Mucosa of gallbladder (tissue), 1 donor: ENCODE measurements at places on chromosomes 3 and 15. TPM values are rescaled to one million over a fixed set of nuclear protein-coding genes. Genes with fewer than 3 reads are reported as not detected.

DNA sequence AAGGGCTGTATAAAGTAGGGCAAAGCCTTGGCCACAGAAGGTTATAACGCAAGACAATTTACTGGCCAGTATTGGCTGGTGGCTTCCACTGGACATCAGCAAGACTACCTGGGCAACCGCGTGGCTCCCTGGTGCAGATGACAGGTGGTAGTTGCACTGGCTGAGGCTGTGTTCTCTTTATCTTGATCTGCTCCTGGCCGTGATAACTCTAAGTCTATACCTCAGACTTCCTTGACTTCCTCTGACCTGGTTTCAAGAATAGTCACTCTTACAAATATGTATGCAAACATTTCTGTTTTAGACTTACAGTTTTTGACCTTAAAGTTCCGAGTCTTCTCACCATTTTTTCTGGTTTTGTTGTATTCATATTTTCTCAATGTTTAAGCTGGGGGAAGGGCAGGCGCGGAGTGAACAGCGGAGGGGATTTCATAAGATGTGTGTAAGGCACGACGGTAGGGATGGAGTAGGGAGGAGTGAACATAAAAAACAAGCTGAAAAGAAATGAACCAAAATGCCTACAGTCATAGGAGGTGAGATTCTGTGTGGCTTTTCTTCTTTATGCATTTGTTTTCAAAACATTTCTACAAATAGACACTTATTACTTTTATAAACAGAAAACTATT, 15.2 kb upstream of the TMEM212 start:
- DNase-seq, result no peak

- DNase-seq, result no peak
Observed at GRCh38 chr3:22476976-22477375, 726.0 kb upstream of the ZNF385D start.

GRCh38 chr15:66847565-66847991, 145.5 kb downstream of the SMAD6 start:
- DNase-seq, result no peak

GRCh38 chr3:143586576-143586975, 261.7 kb downstream of the SLC9A9 start:
- DNase-seq, result peak; percentile 88

- no peak for DNase-seq
Observed at GRCh38 chr15:28289694-28290463, 32.1 kb downstream of the HERC2 start.

DNA sequence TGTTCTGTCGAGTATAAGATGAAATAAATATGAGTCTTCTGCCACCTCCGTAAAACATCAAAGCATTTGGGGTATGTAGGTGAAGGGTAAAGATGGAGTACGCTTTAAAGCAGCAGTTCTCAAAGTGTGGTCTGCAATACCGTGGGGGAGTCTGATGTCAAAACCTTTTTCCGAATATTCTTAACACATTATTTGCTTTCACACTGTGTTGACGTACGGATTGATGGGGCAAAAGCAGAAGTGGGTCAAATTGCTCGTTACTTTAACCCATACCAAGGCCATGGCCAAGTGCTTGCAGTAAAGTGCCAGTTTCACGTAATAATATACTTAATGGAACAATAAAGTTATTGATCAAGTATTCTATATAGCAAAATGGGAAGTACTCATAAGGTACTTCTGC, 36.3 kb downstream of the PAK2 start:
- no peak for DNase-seq

GRCh38 chr3:33092496-33093254, 4.3 kb downstream of the GLB1 start:
- DNase-seq, result no peak

DNA sequence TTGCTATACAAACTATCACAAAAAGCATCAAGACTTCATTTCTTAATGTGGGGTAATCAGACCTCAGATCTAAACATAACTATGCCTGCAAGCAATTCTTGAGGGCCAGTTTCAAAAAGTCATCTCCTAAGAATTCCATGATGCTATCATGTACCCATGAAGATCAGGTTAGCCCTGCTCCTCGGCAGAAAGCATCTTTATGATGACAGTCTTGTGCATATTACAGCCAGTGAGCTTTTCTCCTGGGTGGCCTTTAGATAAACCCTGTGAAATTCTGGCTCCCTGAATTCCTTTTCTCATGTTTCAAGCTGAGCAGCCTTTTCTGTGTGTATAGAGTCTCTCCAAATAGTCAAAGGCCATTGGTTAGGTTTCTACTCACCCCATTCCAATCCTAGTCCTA, 201.9 kb upstream of the MCTP2 start:
- no peak for DNase-seq

- no peak for DNase-seq
Observed at GRCh38 chr15:38930851-38931572, 366.4 kb upstream of the RASGRP1 start.

DNA sequence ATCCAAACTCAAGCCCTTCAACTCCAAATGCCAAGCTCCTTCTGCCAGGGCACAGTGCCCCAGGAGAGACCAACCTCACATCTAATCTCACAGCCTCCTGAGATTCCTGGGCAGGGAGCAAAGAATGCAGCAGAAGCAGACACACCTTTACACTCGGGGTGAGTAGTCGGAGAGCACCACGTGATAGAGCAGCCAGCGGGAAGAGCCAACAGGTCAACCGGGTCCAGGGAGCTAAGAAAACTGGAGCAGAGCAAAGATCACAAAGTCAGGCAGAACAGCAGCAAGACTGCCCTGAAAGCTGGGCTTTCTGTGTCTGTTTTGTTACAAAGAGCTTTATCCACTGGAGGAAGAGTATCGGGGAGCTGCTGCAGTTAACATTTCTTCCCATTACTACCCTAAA, 4.2 kb downstream of the B3GALNT1 start:
- DNase-seq, result peak; percentile 60

GRCh38 chr15:92605225-92605944, 50.2 kb downstream of the FAM174B start:
- no peak for DNase-seq

DNA sequence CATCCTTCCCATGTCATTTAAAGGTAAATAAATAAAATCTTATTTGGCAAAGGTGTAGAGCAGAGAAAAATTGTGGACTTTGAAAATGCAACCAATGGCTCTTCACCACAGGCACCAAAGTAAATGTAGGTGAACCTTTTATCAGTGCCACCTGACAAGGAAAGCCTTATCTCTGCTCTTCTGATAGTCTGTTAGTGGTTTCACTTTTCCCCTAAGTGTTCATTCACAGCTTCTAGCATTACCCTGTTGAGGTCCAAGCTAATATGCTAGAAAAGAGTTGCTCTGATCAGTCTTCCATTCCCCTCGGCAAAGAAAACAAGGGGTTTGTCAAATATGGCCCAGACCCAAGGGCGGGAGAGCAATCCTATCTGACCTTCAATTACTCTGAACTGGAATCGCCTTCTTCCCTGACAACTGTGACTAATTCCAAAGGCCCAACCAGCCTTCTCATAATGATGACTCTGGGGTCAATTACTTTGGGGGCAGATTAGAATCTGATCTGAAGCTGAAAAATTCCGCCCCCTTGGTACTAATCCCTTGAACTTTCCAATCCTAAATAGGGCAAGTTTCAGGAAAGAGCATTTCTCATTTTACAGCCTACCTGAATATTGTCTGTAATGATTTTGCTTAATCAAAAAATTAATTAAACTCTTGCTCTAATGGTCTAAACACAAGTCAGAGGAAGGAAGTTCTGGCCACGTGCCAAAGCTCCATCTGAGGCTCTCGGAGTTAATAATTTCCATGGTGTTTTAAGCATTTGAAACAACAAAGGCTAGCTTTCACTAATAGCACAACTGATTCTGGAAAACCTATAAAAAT, 52.4 kb downstream of the SETMAR start:
- DNase-seq, result peak; percentile 51

GRCh38 chr3:134020135-134020680, 9.5 kb downstream of the SLCO2A1 start:
- DNase-seq, result no peak

DNA sequence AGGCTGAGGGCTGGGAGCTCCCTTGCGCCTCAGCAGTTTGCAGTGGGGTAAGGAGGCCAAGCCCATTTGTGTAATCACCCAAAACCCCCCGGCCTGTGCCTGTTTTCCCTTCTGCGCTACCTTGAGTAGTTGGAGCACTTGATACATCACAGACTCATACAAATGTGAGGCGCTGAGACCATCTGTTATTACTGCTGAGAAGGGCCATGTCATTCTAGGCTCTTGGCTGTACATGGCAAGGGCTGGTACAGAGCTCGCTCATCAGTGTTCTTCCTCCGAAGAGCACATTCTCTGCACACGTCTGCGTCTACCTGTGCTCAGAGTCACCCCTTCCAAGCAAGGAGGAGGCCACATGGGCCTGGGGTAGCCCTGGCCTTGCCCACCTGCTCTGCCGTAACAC, 9.3 kb downstream of the PLA2G4B start:
- no peak for DNase-seq

DNA sequence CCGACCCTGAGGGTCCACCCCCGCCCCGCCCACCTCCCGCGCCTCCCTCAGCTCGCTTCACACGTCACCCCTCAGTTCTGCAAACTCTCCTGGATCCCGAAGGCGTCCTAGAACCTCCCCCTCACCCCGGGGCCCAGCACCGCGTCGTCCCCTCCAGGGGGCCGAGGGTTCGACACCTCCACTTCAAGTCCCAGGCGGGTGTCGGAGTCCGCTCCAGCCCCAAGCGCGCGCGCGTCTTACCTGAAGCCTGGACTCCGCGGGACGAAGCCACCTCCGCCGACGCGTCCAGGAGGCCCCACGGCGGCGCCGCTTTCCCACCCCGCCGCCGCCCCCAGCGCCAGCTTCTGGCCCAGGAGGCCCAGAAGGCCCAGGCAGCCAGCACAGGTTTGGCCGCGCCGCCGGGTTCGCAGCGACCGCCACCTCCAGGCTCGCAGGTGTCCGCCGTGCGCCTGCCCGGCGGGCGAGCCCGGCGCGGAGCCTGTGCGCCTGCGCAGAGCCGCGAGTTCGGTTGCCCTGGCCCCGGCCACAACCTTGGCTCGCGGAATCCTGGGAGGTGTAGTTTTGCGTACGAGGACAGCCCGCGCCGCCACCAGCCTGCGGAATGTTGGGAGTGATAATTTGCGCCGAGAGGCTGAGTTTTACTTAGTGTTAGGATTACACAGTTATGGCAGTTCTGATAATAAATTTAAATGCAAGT, at the start of gene POMGNT2:
POMGNT2 (minus strand) TSS at position 484 of the 697 bp plus-strand sequence. CDS start 24,648 bp downstream, outside the sequence.
- DNase-seq, result peak; percentile 93

GRCh38 chr3:123152687-123153086, 49.1 kb upstream of the SEC22A start:
- DNase-seq, result no peak

GRCh38 chr3:195083659-195084058, 187.3 kb downstream of the XXYLT1 start:
- no peak for DNase-seq

GRCh38 chr15:28112962-28113361, 13.8 kb upstream of the OCA2 start:
- DNase-seq, result no peak

DNA sequence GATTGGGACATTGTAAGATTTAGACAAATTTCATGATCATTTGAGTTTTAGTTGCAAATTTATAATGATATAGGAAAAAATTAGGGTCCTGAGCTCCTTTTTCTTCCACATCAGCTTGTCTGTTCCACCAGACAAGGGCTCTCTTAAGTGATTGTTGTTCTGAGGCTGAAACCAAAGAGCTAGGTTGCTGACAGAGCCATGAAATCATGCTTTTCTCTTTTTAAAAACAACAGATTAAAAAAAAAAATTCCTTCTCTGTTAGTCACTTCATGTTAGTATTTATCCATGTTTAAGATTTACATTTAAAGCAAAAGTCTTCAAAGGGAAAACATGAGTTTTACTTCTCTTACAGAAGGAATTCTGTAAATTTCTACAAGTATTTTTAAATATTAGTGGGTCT, 56.8 kb downstream of the ATP2C1 start:
- DNase-seq, result no peak

DNA sequence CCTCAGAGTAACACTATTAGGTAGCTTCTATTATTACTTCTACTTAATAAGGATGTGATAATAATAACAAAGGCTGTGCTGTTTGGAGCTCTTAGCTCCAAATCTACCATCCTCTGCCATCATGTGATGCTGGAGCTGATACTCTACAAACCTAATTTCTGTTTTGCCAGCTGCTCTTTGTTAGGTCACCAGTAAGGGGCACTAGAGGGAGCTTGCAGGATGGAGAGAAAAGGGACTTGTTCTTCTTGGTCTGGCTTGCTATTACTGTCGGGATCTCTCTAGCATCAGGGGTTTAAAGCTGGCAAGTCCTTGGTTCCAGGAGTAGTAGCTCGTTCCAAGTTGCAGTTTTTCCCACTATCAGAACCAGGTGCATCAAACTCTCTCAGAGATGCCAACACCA, 194.9 kb upstream of the KBTBD8 start:
- DNase-seq, result no peak

DNA sequence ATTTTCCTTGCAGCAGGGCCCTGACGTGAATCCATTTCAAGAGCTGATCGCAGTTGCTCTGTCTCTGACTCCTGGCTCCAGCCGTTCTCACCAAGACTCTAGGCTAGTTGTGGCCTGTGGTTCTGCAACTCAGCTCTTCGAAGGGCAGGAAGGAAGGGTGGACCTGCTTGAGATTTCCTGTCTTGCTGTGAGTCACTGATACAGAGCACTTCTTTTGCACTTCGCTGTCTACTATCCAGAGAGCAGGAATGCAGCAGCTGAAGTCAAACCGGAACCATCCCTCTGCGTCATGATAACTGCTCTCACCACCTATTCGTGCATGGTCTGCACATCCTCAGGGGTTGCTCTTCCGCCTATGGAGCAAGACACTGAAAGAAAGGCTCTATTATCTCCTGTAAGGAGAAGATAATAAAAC, 59.7 kb downstream of the RAP2B start:
- peak; percentile 72 for DNase-seq

DNA sequence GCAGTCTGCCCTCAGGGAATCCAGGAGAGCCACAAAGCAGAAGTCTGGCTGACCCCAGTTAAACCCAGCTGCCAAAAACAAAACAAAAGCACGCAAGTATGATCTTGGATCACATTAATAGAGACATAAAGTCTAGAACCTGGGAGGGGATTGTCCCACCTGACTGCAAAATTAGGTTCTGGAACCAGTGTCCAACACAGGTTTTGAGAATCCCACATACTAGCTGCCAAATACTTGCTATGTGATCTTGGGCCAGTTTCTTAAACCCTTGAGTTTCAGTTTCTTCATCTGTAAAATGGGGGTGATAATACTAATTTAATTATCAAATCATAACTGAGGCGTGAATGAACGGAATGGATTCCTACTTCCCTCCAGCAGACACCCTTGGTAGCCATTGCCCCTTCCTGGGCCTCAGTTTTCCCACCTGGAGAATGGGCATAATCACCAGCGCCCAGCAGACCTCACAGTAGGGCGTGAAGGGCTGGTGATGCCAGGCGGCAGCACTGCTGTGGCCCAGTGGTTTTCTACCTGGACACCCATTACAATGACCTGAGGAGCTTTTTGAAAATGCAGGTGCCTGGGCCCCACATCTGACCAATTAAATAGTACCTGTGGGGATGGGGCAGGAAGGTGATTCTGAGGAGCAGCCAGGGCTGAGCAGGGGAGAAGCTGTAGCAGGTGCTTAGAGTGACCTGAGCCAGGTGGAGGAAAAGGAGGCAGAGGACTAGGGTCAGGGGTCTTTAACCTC, 32.2 kb downstream of the GRIP2 start:
- DNase-seq, result no peak

The SLC12A8 gene
- total RNA-seq, result 49.5 TPM

The PRSS50 gene
- total RNA-seq, result 0.17 TPM

The LDHAL6B gene
- not detected for total RNA-seq

The AP3B2 gene
- 0.69 TPM for total RNA-seq

The NLGN1 gene
- 8.8 TPM for total RNA-seq

The ACAP2 gene
- 47.0 TPM for total RNA-seq

The SPESP1 gene
- total RNA-seq, result 5.9 TPM

The RAB6B gene
- total RNA-seq, result 8.4 TPM
